Stimulated activated CD8-positive, alpha-beta memory T cell treated with anti-CD3 and anti-CD28 coated beads, Interleukin-12 subunit alpha, Interleukin-12 subunit beta, amount 100 ng/mL, for 4 hours (primary cell): ENCODE measurements at places on chromosomes 5 and 9.

DNA sequence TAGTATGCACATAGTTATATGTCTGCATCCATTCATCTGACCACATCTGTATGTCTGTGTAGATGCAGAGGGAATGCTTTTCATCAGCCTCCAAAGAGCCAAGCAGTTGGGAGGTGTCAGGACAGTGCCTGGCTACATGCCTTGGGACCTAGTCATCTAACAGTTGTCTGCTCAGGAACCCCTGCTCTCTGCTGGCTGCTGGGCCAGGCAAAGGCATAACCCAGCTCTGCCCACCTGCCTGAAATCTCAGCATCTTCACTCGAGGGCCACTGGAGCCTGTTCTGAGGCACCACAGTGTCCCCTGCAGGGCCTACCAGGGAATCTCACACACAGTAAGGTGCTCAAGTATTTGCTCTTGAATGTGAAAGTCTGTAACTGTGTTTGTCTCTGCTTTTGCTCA is 3.7 kb downstream of the C9orf50 start:
- no peak for DNase-seq

- no peak for DNase-seq
These were observed 39.6 kb upstream of the TIFAB start for GRCh38 chr5:135491552-135492318.

GRCh38 chr5:105907016-105907415 is 1763.7 kb downstream of the EFNA5 start:
- no peak for DNase-seq

DNA sequence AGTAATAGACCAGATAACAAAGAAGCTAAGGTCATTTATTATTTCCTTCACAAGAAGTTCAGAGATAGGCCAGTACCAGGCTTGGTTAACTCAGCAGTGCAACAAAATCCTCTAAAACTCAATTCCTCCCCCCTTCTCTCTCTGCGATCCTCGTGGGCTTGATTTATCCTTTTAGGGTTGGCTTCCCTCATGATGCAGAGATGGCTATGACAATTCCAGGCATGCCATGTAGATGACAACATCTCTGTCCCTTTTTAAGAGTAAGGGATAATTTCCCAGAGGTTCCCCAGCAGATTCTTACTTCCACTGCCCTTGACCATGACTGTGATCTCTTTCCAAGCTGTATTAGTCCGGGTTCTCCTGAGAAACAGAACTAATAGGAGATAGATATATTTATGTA is 28.7 kb upstream of the DAP start:
- no peak for DNase-seq

DNA sequence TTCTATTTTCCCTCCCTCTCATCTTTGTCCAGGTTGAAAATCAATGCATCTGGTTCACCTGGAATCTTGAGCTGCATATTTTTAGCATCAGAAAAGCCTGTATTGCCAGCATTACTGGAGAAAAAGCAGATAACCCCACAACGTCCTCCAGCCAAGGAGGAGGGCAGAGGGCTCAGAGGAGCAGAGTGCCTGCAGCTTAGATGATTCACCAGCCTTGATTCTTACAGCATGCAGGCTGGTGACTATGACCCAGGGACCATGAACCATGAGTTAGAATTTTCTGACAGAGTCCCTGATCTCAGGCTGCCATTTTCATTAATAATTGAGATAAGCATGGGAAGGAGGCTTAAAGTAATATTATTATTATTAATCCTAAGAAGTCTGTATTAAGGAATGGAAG is 278.2 kb downstream of the BRINP1 start:
- DNase-seq: no peak

- DNase-seq: no peak
These were observed 22.8 kb downstream of the SMIM3 start for GRCh38 chr5:150801117-150801927.

DNA sequence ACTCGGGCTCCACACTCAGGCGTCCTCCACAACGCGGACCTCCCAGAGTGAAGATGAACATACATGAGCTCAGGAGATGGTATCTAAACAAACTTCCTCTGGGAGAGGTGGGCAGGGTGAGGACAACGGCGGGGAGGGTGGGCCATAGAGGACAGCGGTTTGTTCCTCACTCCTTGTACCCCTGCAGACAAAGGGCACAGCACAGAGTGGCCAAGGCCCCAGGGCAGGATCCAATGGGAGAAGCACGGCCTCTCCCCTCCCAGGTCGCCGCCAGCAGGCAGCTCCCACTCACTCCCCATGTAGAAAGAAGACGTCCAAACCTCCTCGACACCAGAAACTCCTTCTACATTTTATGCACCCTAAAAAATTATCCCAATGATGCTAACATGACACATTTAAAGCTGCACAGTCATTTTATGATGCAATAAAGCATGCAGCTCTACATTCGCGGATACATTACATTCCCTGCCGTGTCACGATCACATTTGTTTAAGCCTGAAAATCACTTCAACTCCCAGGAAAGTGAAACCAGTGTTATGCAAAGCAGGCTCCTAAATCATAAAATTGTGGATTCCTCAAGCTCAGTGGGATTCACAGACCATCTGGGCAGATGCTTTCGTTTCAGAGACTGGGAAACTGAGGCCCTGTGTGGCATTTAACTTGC is 87.5 kb upstream of the SARDH start:
- no peak for DNase-seq

- DNase-seq: no peak
These were observed 187.1 kb upstream of the BRINP1 start for GRCh38 chr9:119556129-119556875.

DNA sequence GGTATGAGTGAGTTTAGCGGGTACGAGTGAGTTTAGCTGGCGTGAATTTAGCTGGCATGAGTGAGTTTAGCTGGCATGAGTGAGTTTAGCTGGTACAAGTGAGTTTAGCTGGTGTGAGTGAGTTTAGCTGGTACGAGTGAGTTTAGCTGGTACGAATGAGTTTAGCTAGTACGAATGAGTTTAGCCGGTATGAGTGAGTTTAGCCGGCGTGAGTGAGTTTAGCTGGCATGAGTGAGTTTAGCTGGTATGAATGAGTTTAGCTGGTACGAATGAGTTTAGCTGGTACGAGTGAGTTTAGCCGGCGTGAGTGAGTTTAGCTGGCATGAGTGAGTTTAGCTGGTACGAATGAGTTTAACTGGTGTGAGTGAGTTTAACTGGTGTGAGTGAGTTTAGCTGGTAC is 41.0 kb downstream of the PNPLA7 start:
- no peak for DNase-seq

DNA sequence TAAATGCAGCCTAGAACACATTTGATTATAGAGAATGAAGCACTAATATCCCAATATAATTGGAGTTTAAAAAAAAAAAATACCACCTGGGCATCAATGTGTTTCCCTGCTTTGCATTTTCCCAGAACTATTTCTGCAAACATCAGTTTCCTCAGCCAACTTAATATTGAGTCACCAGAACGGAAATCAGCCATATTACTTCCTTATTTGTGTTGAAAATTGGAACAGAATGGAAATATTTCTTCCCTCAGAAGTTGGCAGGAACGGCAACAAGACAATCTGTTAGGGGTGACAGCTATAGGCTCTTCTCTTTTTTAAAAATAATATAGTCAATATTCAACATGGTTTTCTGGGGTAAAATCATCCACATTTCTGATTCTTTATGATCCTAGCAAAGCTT is 4.0 kb downstream of the MFAP3 start:
- no peak for DNase-seq

DNA sequence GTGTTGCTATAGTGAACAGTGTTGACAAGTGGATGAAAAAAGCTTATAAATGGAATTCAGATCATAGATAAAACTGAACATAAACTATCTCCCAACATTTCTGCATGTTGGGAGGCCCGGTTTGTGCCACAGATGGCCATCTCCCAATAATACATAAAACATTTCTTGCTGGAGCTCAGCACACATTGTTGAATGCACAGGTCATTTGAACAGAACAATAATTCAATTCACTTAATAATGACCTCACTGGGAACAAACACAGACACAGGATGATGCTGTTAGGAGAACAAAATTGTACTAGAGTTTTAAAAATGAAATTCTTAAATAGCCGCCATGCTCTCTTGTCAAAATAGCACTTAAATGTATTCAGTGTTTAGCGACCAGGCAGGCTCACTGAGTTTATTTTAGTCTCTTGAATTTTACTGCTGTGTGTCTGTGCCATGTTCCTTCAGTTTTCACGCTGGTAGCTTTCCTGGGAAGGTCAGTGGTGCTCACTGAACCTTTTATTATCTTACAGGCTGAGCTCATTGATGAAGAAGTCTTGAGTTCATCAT is 85.0 kb upstream of the SSBP2 start:
- DNase-seq: no peak

DNA sequence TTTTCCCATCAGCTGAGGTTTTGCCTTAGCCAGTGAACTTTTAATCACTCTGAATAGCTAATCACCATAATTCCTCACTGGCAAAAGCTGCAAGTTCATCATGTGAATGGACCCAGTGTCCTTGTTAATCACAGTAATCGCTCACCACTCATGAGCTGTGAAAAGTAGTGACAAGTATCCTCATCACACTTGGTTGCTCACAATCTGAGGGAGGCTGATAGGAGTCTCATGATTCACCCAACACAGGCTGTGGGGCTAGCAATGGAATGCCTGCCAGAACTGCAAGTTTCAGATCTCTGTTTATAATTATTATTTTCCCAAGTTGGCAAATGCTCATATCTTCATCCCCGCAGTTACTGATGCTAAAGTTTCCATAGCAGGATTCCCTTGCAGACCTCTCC is 467.2 kb downstream of the KIF4B start:
- no peak for DNase-seq

DNA sequence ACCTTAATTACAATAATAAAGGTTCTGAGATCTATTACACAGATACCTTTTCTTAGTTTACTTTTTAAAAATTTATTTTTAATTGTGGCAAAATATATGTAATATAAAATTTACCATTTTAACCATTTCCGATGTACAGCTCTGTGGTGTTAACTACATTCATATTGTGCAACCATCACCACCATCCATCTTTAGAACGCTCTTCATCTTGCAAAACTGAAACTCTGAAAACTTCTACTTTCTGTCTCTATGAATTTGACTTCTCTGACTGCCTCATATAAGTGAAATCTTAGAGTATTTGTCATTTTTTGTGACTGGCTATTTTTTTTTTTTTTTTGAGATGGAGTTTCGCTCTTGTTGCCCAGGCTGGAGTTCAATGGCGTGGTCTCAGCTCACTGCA is 26.8 kb downstream of the WWC1 start:
- DNase-seq: no peak

DNA sequence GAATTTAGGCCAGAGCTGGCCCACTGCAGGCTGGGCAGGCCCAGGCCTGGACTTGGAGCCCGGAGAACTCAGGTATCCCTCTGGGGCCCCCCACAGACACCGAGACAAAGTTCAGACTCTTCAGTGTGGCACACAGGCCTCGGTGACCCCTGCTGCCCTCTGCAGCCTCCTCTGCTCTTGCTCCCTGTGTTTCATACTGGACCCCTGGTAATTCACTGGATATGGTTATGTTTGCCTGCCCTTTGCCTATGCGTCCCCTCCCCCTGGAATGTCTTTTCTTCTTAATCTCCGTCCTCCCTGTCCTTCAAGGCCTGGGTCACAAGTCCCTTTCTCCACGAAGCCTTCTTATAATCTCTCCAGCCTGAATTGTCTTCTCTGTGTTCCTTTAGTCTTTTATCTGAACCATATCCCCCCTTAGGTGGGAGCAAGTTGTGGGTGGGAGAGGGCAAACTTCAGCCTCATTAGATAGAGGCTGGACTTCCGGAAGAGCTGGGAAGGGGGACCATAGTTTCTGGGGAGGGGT is 30.1 kb downstream of the GSN start:
- DNase-seq: no peak

DNA sequence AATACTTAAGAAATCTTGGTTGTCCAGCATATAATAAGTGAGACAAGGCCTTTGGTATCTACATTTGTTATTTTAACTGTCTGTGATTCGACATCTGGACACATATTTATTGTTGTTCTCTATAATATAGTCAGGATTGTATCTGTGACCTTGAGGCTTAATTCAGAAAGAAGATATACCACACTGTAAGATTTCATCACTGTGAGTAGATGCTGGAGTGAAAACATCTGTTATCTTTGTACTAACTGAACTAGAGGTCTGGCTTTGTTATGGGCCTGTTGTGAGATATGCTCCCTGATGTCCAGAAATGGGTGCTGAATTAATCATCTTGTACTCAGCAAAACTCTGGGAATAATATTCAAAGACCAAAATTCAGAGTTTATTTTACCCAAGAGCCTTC is 148.5 kb downstream of the ISOC1 start:
- DNase-seq: no peak
